ENCODE measurements at places on chromosomes 6 and 20.

GRCh38 chr6:76631622-76632021, 559.2 kb upstream of the IMPG1 start:
- H3K27me3 ChIP-seq: no peaks in the 10 kb centered on the region
- no peaks in the 10 kb centered on the region for H3K36me3 ChIP-seq

- H3K4me1 ChIP-seq: peaks cover 36% of the 10 kb centered on the region
- H3K27me3 ChIP-seq: no peaks in the 10 kb centered on the region
- H3K36me3 ChIP-seq: no peaks in the 10 kb centered on the region
- H3K4me3 ChIP-seq: peak overlapping the region; percentile 68
These were observed 945 bp downstream of the TENT5A start for GRCh38 chr6:81751388-81752083.

GRCh38 chr20:33672426-33673113, 1.7 kb downstream of the NECAB3 start:
- H3K4me1 ChIP-seq: peaks cover 67% of the 10 kb centered on the region
- no peak for DNase-seq
- no peak overlapping the region for H3K27ac ChIP-seq
- peak overlapping the region; percentile 83 for H3K4me3 ChIP-seq
- peaks cover 4% of the 10 kb centered on the region for H3K36me3 ChIP-seq
- H3K27me3 ChIP-seq: no peaks in the 10 kb centered on the region

GRCh38 chr6:110655821-110656220, 159.4 kb downstream of the CDK19 start:
- H3K4me3 ChIP-seq: no peak overlapping the region
- H3K27ac ChIP-seq: no peak overlapping the region
- no peaks in the 10 kb centered on the region for H3K36me3 ChIP-seq
- H3K4me1 ChIP-seq: peaks cover 7% of the 10 kb centered on the region
- H3K27me3 ChIP-seq: no peaks in the 10 kb centered on the region
- no peak for DNase-seq

DNA sequence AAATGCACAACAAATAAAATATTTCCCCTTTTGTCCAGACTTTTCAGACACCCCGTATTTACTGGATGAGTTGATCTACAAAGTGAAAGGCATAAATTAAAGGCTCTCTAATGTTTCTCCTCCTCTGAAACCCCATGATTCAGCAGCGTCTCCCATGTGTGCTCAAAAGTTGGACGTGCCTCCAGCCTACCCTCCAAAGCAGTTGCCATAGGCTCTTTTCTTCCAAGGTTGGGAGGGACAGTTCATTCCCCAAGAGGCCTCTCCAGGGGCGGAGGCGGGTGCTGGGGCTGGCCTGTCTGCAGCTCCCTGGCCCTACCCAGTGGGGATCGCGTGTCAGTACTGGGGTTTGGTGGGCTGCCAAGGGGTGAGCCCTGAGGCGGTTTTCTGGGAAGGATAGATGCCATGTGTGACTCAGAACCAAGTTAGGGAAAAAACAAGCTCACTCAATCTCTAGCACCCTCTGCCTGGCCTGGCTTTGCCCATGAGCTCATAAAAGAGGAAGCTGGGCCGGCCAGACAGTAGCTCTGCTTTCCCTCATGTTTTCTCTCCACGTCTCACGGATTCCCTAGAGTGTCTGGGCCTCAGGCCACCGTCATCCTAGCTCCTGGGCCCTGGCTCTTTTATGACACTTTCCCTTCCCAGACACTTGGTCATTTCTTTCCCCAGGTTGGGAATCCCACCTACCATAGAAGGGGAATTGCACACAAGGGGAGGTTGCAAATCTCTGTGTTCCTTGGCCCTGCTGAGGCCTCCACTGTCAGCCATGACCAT, 8.0 kb upstream of the IER3 start:
- peaks cover 75% of the 10 kb centered on the region for H3K4me1 ChIP-seq
- no peak overlapping the region for H3K4me3 ChIP-seq
- no peaks in the 10 kb centered on the region for H3K27me3 ChIP-seq
- H3K27ac ChIP-seq: peak overlapping the region; percentile 80
- H3K36me3 ChIP-seq: no peaks in the 10 kb centered on the region
- DNase-seq: peak; percentile 97

DNA sequence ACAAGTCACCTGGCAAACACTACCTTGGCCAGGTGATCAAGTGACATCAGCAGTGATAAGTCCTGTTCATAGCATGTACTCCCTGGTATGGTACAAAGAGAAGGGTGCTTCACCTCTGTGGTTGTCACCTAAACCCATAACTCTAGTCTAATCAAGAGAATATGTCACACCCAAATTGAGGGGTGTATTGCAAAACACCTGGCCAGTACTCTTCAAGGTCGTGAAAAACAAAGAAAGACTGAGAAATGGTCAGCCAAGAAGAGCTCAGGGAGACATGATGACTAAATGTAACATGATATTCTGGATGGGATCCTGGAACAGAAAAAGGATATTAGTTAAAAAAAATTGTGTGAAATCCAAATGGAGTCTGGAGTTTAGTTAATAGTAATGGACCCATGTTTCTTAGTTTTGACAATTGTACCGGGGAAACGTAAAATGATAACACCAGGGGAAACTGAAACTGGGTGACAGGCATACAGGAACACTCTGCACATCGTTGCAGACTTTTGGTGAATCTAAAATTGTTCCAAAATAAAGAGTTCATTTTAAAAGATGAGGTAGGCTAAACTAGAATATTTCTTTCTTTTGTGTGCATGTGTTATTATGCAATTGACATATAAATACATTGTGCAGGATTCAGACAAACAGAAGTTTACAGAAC, 262.0 kb downstream of the CDC5L start:
- H3K27ac ChIP-seq: no peak overlapping the region
- no peaks in the 10 kb centered on the region for H3K36me3 ChIP-seq
- H3K4me1 ChIP-seq: peaks cover 9% of the 10 kb centered on the region
- no peaks in the 10 kb centered on the region for H3K27me3 ChIP-seq
- DNase-seq: no peak

GRCh38 chr6:111593512-111593816, 12.2 kb downstream of the TRAF3IP2 start:
- H3K4me3 ChIP-seq: no peak overlapping the region
- H3K36me3 ChIP-seq: peaks cover 3% of the 10 kb centered on the region
- DNase-seq: no peak

DNA sequence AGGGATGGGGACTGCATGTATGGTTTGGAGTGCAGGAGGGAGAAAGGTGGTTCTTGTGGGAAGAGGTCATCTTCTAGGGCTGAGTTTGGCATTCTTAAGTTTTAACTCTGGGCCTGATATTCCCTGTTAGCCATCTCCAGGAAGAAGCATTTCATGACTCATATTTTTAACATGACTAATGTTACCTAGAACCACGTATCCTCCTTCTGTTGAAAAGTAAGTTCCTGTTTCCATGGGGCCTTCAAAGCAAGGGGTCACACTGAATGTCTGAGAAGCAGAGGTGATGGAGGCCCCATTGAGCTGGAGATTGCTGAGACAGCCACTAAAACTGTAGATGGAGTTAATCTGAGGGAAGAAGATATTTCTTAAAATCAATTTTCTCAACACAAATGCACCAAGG, 30.2 kb downstream of the FAM229B start:
- peaks cover 45% of the 10 kb centered on the region for H3K36me3 ChIP-seq
- no peak for DNase-seq
- H3K4me1 ChIP-seq: no peaks in the 10 kb centered on the region
- H3K27me3 ChIP-seq: no peaks in the 10 kb centered on the region
- H3K4me3 ChIP-seq: no peak overlapping the region

DNA sequence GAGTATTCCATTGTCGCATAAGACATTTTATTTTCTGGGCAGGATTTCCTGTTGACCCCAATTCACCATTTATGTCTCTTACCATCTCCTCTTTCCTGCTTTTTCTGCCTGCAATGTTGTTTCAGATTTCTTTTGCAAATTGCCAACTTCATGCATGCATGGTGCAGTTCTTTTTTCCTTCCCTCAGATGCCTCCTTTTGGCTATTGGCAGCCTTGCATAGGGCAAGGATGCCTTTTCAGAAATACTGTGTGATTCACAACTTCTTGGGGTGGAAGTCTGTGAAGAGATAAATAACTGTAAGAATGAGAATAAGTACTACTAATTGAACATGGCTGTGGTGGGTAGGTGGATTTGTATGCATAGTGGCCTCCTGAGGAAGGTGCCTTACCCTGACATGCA, 116.7 kb downstream of the SOX4 start:
- no peaks in the 10 kb centered on the region for H3K4me1 ChIP-seq
- H3K27ac ChIP-seq: no peak overlapping the region
- H3K36me3 ChIP-seq: no peaks in the 10 kb centered on the region

- DNase-seq: no peak
- peaks cover 3% of the 10 kb centered on the region for H3K4me1 ChIP-seq
- H3K4me3 ChIP-seq: no peak overlapping the region
- peaks cover 1% of the 10 kb centered on the region for H3K27me3 ChIP-seq
- H3K36me3 ChIP-seq: no peaks in the 10 kb centered on the region
These were observed 99.3 kb downstream of the BMP2 start for GRCh38 chr20:6866741-6867140.

- no peaks in the 10 kb centered on the region for H3K36me3 ChIP-seq
- no peak for DNase-seq
- H3K27ac ChIP-seq: no peak overlapping the region
- H3K4me1 ChIP-seq: no peaks in the 10 kb centered on the region
- no peak overlapping the region for H3K4me3 ChIP-seq
These were observed 334.7 kb downstream of the BCKDHB start for GRCh38 chr6:80441131-80441530.

GRCh38 chr20:14295238-14295637, 42.2 kb downstream of the FLRT3 start:
- no peaks in the 10 kb centered on the region for H3K4me1 ChIP-seq
- H3K36me3 ChIP-seq: no peaks in the 10 kb centered on the region
- DNase-seq: no peak
- no peak overlapping the region for H3K4me3 ChIP-seq

DNA sequence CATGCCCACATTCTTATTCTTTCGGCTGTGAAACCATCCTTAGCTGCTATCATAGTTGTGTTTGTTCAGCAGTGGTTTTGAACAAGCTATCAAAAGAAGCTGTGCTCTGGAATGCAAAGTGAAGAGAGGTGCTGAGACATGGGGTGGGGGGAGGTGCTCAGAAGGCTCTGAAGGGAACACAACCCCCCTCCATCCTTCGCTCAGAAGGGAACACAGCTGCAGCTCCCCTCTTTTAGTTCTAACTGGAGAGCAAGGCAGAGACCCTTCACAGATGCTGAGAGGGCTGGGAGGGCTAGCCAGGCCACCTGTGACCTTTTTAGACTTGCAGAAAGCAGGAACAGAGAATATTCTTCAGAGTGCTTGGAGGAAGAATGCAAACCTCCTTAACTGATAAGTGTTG, 17.6 kb upstream of the SSTR4 start:
- no peaks in the 10 kb centered on the region for H3K36me3 ChIP-seq
- no peak overlapping the region for H3K4me3 ChIP-seq

DNA sequence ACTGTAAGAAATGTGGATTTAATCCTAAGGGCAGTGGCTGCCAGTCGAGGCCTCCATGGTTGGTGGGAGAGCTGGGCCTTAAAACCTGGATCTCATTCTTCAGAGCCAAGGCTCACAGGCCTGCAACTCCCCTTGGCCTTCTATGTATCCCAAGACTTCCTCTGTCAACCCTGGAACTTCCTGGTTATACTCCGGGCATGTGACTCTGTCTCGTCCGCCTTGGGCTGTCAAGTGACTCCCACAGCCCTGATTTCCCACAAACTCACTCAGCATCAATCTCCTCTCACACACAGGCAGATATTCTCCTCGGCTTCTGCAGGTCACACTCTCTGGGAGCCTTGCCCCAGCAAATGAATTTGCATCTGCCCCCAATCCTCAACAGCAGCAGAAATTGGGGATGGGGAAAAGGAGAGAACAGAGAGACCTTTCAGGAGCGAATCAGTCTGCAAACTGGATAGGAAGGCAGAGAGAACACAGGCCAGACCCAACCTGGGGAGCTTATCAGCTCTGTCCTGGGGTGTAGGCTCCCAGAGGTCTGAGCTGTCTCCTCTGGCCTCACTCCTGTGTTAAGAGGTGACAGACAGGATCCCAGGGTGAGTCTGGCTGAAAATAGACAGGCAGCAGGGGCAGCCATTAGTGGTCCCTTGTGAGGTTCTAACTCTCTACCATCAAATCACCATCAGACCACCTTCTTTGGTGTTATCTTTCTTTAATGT, 30.4 kb upstream of the PREX1 start:
- DNase-seq: no peak
- no peaks in the 10 kb centered on the region for H3K36me3 ChIP-seq
- H3K27ac ChIP-seq: peak overlapping the region; percentile 24
- no peaks in the 10 kb centered on the region for H3K4me1 ChIP-seq
- no peaks in the 10 kb centered on the region for H3K27me3 ChIP-seq
- H3K4me3 ChIP-seq: no peak overlapping the region

DNA sequence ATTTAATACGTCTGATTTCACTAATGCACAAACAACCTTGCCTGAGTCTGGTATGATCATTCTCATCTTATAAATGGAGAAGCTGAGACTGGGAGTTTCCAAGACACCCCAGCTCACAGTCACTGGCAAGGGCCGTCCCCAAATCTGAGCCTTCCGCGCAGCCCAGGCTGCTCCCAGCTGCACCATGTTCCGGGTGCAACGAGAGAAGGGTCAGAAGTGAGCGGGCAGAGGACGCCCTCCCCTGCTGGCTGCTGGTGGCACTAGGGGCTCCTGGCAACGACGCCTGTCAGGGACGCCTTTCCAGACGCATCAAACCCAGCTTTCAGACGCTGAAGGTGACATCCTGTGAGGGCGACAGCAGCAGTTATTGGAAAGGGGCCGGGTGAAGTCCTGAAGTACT, 115.3 kb upstream of the PROKR2 start:
- H3K4me3 ChIP-seq: no peak overlapping the region
- H3K36me3 ChIP-seq: no peaks in the 10 kb centered on the region
- H3K27me3 ChIP-seq: no peaks in the 10 kb centered on the region
- DNase-seq: no peak
- H3K27ac ChIP-seq: no peak overlapping the region

DNA sequence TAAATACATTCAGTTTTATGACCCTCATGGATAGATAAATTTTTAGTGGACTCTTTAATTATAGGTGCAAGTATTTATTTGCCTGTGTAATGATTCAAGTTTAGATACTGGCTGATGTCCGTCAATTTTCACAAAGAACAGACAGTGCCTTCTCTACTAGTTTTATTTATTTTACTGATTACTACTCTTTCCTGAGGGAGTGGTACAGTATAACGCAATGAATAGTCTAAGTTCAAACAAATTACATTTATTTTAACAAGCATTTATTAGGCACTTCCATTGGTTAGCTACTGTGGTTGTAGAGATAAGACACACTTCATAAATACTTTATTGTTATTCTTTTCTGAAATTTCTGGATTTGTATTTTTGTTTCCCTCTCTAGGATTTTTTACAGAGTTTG, 74.3 kb downstream of the ADGRG6 start:
- H3K36me3 ChIP-seq: no peaks in the 10 kb centered on the region
- no peak overlapping the region for H3K27ac ChIP-seq
- peaks cover 28% of the 10 kb centered on the region for H3K4me1 ChIP-seq
- no peak for DNase-seq
- H3K27me3 ChIP-seq: no peaks in the 10 kb centered on the region
